ENCODE measurements at places on chromosomes 11 and 22.

GRCh38 chr11:126224647-126225294 is 13.2 kb downstream of the FAM118B start:
- no peak for DNase-seq

DNA sequence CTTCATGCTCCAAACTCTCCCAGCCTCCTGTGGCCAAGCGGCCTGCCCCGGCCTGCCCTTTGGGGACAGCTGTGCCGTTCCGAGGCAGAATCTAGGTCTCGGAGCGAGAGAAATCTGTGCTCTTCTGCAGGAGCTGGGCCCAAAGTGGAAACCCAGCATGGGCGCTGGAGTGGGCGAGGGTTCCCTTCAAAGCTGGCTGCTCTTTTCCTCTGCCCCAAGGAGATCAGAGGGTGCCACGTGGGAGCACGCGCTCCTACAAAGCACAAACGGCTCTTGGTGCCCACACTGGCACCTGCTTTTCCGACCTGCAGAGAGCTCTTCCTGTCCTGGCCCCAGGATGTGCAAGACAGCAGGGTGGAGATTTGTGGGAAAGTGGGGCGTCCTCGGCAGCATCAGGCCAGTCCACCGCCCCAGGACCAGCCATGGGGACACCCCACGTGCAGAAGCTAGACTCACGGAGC is 6.9 kb downstream of the OSBPL5 start:
- no peak for DNase-seq

- no peak for DNase-seq
These were observed 68.1 kb upstream of the LMO2 start for GRCh38 chr11:33959855-33960400.

DNA sequence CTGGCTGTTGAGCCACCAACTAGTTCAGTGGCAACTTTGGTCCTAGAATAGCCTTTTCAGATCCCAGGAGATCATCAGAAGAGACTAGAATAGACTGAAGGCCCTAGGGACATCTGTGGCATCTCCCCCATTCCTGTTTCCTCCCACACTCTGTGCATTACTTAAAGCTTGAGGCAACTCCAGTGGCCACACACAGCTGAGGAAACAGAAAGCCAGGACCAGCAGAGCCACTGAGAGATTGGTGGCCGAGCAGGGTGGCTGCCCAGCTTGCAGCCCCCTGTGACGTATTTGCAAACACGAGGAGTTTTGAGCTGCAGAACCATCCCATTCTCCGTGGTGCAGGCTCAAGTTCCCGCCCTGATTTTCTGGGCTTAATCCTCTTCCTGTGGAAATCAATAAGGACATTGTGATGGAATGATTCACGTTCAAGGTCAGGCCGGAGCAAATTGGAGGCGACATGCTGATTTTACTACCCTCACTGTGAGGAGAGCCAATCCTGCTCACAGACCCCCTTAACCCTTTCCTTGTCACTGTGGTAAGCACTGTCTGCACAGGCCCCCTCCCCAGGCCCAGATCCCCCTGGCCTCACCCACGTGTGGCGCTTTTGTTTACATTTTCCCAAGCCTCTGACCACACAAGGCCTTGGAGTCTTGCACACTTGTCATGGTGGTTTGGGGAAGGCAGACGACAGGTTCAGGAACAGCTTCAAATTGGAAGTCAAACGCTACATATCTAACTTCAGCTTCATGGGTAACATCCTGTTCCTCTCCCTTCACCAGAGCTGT is 69.1 kb upstream of the MYOD1 start:
- no peak for DNase-seq

GRCh38 chr11:99865951-99866350 is 821.1 kb upstream of the ARHGAP42 start:
- DNase-seq, result no peak

DNA sequence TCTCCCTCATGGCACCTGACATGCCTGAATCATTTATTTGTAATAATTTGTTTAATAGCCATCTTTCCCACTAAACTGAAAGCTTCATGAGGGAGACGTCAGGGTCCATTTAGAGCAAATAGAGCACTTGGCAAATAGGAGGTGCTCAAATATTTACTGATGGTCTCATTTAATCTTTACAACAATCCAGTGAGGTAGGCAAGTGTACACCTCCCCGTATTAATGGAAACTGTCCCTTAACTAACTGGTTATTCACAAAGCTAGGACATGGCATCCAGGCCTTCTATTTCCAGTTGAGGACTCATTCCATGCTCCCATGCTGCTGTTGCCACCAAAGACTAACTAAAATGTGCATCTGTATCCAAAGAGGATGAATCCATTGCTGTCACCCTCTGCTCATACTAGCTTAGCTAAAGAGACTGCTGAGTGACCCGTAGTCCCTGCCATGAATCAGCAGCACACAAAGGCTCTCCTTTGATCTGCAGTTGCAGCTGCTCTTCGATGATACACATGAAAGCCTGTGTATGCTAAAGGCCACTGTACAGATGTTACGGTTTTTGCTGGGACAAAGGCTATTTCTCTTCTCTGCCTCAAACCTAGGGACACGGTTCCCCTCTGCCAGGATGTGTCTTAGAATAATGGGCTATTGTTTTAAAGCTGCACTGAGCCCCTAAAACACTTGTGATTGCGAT is 82.6 kb downstream of the RAB30 start:
- no peak for DNase-seq

DNA sequence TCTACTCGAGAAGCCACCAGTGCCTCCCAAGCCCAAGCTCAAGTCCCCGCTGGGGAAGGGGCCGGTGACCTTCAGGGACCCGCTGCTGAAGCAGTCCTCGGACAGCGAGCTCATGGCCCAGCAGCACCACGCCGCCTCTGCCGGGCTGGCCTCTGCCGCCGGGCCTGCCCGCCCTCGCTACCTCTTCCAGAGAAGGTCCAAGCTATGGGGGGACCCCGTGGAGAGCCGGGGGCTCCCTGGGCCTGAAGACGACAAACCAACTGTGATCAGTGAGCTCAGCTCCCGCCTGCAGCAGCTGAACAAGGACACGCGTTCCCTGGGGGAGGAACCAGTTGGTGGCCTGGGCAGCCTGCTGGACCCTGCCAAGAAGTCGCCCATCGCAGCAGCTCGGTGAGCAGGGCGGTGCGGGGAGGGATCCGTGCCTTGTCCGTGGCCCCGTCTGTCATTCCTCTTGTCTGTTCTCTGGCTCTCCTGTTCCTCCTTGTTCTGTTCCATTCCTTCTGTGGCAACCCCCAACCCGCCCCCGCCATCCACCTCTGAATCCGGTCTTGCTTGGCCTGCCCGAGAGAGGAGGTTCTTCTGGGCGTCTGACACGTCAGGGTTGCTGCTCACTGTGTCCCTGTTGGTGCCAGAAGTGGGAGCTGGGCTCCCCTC is 15.8 kb upstream of the ACR start:
- no peak for DNase-seq

Measured in GM04503 (cell line).